ENCODE measurements at places on chromosomes 5 and 9.

DNA sequence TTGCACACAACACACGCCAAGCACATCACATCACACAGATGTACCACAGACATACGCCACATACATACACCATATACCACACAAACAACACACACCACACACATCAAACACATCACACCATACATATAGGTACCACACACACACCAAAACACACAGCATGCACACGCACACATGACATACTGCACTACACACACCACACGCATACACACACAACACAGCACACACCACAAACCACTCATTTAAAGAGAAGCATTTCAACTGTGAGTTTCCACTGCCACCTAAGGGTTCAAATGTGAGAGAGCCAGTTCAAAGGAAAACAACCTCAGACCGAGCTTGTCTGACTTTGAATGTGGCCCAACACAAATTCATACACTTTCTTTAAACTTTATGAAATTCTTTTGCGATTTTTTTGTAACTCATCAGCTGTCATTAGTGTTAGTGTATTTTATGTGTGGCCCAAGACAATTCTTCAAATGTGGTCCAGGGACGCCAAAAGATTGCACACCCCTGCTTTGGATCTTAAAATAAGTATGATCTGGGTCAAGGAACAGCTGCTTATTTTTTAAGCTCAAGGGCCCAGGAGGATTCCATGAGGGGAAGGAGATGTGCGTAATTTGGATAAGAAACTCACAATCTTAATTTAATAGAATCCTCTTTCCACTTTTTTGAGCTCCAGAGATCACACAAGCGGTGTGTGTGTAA is 494.6 kb downstream of the GADD45G start:
- DNase-seq, result peak; percentile 24

GRCh38 chr5:155017610-155018009 is 4.1 kb downstream of the KIF4B start:
- no peak for DNase-seq

GRCh38 chr5:9785751-9786150 is 155.6 kb upstream of the TAS2R1 start:
- DNase-seq, result no peak

GRCh38 chr5:138606378-138607064 is 31.3 kb upstream of the HSPA9 start:
- peak; percentile 46 for DNase-seq

- DNase-seq, result no peak
These were observed 184.5 kb downstream of the GNAQ start for GRCh38 chr9:77847059-77847499.

GRCh38 chr5:151772029-151772845 is 483 bp downstream of the G3BP1 start:
- DNase-seq, result peak; percentile 67

GRCh38 chr9:95102001-95102433 is 215.5 kb downstream of the FANCC start:
- peak; percentile 30 for DNase-seq

GRCh38 chr5:81750308-81751008 is 439 bp downstream of the SSBP2 start:
- peak; percentile 56 for DNase-seq

- peak; percentile 51 for DNase-seq
These were observed 211.5 kb downstream of the GAPVD1 start for GRCh38 chr9:125472926-125473701.

GRCh38 chr5:181188700-181189362 is 16.2 kb downstream of the TRIM7 start:
- DNase-seq, result peak; percentile 86

- DNase-seq, result no peak
These were observed 253.1 kb upstream of the IRX4 start for GRCh38 chr5:2135833-2136232.

DNA sequence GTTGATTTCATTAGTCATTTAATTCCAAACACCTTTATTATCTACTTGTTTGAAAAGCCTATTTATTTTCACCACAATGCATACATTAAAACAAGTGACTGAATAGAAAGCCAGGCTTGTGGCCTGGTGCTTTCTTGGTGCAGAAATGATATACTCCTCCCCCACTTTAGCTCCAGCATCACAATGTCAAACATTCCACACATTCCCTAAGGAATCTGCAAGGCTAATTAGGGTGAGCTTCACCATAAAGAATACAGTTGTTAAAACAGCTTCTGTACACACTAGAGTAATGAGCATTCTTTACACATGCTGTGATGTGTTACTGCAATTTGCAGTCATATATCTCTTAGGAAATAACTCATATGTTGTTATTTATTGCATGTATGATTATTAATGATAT is 705.7 kb downstream of the CETN3 start:
- DNase-seq, result peak; percentile 88

DNA sequence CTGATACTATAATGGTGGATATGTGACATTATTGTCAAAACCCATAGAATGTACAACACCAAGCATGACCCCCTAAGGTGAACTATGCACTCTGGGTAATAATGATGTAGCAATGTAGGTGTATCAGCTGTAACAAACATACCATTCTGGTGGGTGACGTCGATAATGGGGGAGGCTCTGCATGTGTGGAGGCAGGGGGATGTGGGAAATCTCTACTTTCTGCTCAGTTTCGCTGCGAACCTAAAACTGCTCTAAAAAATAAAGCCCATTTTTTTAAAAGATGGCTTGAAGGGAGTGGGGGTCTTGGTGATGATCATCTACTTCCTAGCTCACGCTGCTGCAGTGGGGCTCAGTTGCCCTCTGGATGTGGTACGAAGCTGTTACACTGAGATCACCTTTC is 51.1 kb downstream of the RASGEF1C start:
- DNase-seq, result no peak

DNA sequence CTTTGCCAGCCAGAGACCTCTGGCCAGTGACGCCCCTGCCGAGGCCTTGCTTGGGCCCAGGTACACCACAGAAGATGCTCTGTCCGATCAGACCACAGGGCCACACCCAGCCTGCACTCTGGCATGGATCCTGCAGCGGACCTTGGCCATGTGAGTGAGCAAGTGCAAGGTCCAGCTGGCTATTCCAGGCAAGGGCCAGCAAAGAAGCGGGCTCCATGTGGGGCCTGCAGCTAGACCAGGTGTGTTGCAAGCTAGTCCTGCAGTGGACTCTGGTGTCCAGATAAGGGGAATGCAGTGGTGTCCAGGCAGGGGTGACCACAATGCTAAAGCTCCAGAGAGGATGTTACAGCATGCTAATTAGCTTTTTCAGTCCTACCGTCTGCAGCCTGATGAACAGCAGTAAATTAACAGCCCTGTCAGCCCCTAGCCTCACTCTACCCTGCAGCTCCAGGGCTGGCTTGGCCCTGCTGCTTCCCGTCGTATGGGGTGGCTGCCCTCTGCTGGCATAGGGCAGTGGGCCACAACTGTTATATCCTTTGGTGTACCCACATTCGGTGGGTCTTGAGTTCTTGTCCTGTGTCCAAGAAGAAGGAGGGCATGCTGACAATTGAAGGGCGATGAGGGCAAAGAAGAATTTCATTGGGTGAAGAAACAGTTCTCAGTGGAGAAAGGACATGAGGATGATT is 284.5 kb upstream of the POU5F2 start:
- peak; percentile 37 for DNase-seq

- DNase-seq, result no peak
These were observed 120.0 kb upstream of the CACNA1B start for GRCh38 chr9:137757613-137758029.

Data from neural progenitor cell (in vitro differentiated cells).